Effector memory CD4-positive, alpha-beta T cell (primary cell): ENCODE measurements at places on chromosomes 7 and 10.

DNA sequence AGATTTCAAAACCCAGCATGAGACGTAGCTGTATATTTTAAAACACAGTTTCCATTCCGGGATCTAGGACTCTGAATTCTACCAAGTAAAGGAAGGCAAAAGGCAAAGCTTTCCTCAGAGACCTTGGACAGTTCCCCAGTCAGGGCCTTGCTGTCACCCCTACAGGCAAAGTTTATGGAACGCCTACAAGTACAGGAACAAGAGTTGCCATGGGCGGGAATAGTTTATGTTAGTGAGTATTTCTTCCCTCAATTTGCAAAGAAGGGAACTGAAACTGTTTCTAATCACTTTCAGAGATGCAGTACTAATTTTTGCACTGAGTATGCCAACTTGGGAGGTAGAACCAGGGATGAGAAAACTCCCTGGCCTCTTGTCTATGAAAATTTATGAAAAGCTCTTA, 68.2 kb upstream of the LRGUK start:
- no peak for DNase-seq

DNA sequence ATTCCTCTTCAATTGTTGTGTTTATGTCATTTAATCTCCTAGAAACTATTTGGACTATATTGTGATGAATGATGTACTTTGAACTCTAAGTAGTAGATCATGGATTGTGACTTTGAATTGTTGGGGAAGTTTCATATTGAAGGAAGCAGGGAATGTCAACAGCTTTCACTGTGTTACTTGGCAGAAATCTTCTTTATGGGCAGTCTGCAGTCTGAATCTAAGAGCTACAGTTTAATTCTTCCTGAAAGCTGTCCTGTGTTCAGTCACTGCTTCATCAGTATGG, 91.6 kb downstream of the PPP1R9A start:
- DNase-seq, result no peak

- DNase-seq, result no peak
These were observed 79.5 kb downstream of the FAM185A start for GRCh38 chr7:102828286-102828685.

GRCh38 chr7:142457146-142457703, 199.4 kb upstream of the PRSS58 start:
- no peak for DNase-seq

- no peak for DNase-seq
These were observed 7.4 kb upstream of the CREB3L2 start for GRCh38 chr7:138009350-138009653.
